Activated CD8-positive, alpha-beta memory T cell treated with anti-CD3 and anti-CD28 coated beads for 1 hour (primary cell): ENCODE measurements at places on chromosomes 4 and X.

GRCh38 chr4:145690610-145691009, 10.7 kb downstream of the C4orf51 start:
- DNase-seq = no peak

DNA sequence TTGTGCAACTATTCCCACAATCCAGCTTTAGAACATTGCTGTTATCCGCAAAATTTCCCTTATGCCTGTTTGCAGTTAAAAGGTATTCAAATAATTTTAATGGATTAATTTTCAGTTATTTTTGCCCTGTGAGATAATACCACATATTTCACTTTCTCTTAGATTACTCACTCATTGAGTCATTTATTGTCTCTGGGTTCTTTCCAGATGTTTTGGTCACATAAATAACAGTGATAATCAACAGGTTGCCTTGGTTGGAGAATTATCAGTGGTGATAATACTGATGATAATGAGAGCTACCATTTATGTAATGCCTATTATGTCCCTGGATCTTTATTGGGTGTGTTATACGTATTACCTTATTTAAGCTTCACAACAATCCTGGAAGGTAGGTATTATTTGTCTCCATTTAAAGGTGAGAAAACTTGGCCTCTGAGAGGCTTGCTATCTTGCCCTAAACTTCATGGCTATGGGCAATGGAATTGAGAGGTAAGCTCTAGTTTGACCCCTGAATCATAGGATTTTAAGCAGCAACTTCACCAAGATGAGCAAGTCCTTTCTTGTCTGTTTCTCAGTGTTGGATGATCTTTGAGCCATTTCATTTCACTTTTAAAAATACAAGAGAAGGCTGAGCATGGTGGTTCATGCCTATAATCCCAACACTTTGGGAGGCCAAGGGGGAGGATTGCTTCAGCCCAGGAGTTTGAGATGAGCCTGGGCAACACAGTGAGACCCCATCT, 87.4 kb downstream of the KIT start:
- DNase-seq = no peak

- no peak for DNase-seq
Measured at GRCh38 chr4:86970447-86971354, 35.9 kb downstream of the AFF1 start.

DNA sequence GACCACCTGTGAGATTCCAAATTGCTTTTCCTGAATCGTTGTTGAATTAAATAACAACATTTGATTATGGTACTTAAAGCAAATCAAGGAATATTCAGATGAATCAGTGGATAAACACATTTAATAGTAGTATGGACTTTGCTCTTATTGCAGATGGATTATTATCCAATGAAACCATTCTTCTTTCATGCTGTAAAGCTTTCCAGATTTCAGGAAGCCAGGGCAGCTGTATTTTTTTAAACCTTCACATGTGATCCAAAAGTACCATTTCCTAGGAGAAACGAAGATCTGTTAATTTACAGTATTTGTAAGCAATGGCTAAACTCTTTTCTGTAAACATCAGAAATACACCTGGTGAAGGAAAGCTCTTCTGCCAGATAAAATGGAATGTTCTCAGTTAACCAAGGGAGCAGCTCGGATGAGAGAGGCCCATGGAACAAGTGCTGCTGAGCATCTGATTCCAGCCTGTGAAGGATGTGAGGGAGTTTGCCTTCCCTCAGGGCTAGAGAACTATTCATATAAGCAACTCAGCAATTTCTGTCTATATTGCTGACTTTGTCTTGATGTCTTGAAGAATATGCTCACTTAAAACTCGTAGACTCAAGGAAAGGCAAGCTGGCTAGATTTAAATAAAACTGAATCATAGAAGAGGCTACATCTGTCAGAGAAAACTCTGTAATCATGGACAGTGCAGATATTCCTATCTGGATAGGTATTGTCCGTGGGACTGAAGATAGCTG, 94.4 kb upstream of the LIMCH1 start:
- DNase-seq = no peak

DNA sequence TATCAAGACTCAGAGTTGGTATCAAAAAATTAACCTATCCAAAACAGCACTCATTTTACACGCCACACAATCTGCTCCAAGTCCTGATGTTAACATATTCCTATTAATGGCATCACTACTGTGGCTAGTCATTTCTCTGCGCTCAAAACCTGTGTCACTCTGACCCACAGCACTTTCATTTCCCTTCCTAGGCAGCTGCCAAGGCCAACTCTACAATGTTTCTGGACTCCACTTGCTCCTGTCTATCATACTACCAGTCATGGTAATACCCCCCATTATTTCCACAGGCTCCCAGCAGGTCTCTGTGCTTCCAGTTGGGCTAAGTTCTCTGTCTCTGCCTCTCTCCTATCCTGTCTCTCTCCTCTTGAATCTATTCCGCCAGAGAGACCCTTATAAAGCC, 323.6 kb downstream of the NR3C2 start:
- no peak for DNase-seq

DNA sequence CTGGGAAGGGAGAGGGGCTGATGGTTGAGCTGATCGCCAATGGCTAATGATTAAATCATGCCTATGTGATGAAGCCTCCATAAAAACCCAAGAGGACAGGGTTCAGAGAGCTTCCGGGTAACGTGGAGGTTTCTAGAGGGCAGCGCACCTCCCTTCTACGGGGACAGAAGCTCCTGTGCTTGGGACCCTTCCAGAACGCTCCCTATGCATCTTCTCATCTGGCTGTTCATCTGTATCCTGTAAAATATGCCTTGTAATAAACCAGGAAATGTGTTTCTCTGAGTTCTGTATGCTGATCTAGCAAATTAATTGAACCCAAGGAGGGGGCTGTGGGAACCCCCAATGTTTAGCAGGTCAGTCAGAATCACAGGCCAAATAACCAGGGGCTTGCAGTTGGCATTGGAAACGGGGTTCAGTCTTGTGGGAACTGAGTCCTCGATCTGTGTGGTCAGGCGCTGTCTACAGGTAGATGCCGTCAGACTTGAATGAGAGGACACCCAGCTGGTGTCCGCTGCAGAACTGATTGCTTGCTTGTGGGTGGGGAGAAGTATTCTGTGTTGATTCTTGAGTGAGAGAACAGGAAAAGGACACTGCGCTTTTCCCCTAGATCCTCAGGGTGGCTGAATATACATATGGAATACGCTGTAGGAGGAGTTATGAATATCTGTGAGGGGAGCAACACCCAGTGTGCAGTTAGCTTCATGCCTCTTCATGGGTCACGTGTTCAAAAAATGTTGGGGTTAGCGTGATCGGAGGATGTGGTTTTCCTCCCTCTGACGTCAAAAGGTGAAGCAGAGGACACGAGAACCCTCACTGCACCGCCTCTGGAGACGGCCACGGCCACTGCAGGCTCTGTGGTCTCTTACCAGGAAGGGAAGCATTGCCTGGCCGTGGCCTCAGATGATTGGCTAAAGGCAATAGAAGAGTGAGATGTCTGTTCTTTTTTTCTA, 29.2 kb downstream of the HTT-AS start:
- DNase-seq = peak; percentile 34

- DNase-seq = no peak
Measured at GRCh38 chrX:72307646-72308051, 1.9 kb upstream of the CITED1 start.

DNA sequence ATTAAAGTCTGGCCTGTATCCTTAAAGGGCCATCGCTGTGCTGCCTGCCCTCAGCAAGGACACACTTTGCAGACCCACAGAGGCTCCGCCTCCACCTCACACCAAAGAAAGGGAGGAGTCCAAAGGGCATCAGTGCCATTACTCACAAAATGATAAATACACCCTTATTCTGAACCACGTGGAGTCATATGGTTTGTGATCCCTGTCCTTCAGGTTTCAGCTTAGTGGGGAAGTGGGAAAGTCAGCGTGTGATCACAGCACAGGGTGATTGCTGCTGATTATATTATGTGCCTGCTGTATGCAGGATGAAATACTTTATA, 35.9 kb upstream of the MSANTD1 start:
- no peak for DNase-seq

DNA sequence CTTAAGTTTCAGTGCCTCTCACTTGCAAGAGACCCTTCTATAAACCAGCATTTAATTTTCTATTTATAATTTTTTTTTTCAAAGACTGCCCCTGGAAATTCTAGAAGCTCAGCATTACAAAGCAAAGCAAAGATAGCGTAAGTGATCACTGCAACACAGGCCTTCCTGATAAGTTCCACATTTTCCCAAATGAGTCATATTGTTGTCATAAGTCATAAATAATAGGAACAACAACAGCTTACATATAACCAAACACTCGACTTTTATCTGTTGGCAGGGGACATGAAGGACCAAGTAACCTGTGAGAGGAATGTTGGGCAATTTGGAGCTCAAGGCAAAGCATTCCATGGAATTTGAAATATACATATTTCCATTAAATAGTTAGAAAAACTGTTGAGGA, 815.5 kb downstream of the DMD start:
- DNase-seq = no peak

DNA sequence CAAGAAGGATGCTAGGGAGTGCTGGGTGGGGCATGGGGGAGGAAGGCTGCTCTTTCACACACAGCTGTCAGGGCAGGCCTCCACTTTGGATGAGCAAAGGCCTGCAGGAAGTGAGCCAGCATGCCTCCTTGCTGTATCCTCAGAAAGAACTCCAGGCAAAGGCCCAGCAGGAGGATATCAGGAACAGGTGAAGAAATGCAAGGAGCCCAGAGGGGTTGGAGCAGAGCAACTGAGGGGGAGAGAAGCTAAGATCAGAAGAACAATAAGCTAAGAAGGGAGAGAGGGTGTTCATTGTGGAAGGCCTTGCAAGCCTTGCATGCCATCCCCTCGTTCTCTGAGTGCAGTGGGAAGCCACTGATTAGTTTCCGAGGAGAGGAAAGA, 115.1 kb downstream of the CAMK2D start:
- no peak for DNase-seq

DNA sequence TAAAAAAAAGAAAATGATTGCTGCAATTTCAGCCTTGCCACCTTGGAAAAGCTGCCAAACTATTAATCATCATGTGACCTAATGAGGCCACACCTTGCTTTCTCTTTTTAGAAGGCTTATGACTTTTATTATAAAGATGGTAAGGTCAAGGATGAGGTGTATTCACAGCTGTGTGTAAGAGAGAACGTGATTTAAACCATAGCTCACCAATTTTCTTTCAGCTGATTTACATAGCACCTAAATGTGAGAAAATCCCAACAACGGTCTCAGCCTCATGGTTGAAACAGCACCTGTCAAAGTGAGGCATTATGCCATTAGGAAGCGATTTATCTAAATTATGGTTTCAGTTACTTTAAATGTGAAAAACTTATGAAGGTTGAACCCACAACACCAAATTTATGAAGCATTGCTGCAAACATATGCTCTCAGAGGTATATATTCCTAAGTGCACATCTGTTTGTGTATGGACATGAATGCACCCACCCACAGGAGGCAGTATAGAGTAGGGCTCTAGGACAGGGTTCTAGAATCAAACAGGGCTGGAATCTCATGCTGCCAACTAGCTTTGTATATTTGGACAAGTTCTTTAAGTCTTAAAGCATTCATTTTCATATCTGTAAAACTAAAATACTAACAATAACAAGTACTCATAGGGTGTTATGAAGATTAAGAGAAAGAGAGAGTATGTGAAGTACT, 40.7 kb downstream of the ANXA3 start:
- DNase-seq = no peak

- DNase-seq = no peak
Measured at GRCh38 chrX:101803451-101803850, 128.4 kb downstream of the ZMAT1 start.

DNA sequence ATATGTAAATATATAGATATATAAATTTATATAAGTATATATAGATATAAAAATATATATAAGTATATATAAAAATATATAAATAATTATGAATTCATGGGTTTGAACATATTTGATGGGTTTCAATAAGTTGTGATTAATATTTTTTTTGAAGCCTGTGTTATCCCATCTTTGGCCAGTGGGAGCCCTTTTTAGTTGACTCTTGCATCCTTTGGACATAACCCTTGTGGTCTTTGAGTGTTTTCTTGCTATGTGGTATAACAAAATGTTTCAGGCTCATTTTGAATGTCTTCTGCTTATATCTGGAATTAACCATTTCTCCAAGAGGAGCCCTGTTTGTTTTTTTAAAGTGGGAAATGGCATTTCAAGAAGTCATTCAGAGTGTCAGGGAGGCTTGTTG, 15.2 kb downstream of the SNX25 start:
- DNase-seq = no peak

- DNase-seq = no peak
Measured at GRCh38 chr4:138005486-138005885, 236.7 kb downstream of the SLC7A11 start.

- DNase-seq = no peak
Measured at GRCh38 chrX:145881175-145881995, 63.8 kb downstream of the SLITRK2 start.

- DNase-seq = no peak
Measured at GRCh38 chrX:116198810-116199209, 28.3 kb downstream of the AGTR2 start.

GRCh38 chr4:36043901-36044300, 200.4 kb downstream of the ARAP2 start:
- DNase-seq = no peak

GRCh38 chrX:2521927-2522386, 21.2 kb upstream of the DHRSX start:
- DNase-seq = no peak

- DNase-seq = no peak
Measured at GRCh38 chr4:76943129-76943620, 6.4 kb upstream of the SEPTIN11 start.

DNA sequence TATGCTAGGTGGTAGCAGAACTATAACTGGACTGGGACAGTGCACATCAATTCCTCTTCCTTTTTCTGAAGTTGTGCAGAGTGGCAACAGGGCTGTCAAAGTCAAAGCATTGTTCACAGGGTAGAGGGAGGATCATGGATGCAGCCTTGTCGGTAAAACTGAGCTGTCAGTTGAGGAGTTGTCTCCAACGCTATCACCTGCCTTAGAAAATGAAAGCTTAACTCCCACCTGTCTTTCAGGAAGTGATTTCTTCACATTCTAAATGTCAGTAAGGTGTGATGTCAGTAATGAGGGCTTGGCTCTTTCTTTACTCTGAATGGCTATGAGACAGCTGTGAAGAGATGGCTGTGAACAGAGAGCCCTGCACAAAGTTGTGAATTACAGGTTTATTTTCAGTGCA, 66.4 kb upstream of the BANK1 start:
- no peak for DNase-seq

DNA sequence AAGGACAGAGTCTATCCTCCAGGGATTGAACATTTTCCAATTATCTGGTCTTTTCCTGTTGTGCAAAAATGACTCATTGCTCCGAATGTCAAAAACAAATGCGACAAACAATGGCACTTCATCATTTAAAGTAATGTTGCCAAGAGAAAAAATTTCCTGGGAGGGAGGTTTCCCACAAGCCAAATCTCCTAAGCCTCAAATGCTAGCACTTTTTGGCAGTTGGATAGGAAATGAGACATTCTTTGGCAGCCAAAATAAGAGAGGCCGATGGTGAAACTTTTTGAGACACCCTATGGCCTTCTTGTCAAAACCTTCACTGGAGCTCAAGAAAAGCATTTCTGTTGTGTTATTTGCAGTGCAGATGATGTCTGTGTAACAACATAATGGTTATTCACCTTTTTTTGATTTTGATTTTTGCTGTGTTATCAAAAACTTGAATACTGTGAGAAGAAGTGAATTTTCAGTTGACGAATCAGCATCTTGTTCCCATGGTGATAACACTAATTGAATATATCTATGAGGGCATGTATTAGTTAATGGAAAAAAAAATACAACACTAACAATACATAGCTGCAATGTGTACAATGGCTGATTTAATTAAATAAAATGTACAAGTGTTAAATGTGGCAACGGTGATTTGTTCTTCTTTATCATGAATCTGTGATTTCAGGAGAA, 333.8 kb downstream of the ANK2 start:
- DNase-seq = no peak
